ENCODE measurements at places on chromosomes 5 and 9. TPM values are rescaled to one million over a fixed set of nuclear protein-coding genes. Genes with fewer than 3 reads are reported as not detected.

The PCDHGA5 gene
- 0.64 TPM for total RNA-seq

The GARNL3 gene
- total RNA-seq, result 3.4 TPM

The PCDHB16 gene
- total RNA-seq, result not detected

The SPINK4 gene
- total RNA-seq, result not detected

Data from nasal cavity respiratory epithelium epithelial cell of viscerocranial mucosa (primary cell).